SIG-M5 (cell line): ENCODE measurements at places on chromosomes 2 and 18.

- DNase-seq, result no peak
Measured at GRCh38 chr2:1156059-1156458, 205.4 kb downstream of the SNTG2 start.

DNA sequence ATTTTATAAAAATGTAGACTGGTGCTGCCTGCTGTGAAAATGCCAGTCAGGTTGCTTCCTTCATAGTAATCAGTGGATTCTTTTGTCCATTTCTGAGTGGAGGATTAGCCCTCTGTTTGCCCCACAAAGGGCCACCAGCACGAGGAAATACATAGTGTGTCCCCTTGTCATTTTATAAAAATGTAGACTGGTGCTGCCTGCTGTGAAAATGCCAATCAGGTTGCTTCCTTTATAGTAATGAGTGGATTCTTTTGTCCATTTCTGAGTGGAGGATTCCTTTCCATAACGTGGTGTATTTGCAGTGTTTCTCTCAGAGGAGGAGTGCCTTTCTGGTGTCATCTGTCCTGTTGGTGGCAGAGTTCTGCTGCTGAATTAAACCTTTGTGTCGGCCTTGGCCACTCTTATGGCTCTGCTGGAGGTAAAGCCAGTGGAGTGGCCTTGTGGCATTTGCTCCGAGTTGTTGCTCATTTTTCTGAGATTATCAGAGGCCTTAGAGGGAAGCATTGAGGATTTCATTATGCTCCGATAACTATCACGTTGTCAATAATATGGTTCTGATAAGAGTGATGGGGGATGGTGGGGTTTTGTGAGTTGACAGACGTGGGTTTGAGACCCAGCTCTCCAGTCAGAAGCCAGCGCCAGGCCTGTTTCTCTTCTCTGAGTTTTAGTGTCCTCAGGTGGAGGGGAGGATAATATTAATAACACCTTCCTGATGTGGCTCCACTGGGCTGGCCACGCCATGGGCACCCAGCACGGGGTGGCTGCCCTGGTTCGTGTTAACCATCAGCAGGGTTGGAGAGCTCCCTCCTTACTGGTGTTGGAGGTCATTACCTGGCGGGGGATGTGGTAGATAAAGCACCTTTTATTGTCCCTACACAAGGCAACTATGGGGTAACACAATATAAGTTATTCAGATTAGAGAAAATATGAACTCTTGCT, 96.6 kb downstream of the NEDD4L start:
- no peak for DNase-seq

GRCh38 chr2:191664823-191665677, 12.9 kb upstream of the NABP1 start:
- no peak for DNase-seq

- no peak for DNase-seq
Measured at GRCh38 chr2:157364257-157364974, 38.8 kb upstream of the ERMN start.

- no peak for DNase-seq
Measured at GRCh38 chr2:236971131-236971821, 114.4 kb upstream of the COPS8 start.

GRCh38 chr2:112692918-112693317, 27.9 kb upstream of the NT5DC4 start:
- no peak for DNase-seq

- no peak for DNase-seq
Measured at GRCh38 chr2:84456156-84456555, 2.9 kb downstream of the SUCLG1 start.

- no peak for DNase-seq
Measured at GRCh38 chr2:219272995-219273394, 6.2 kb upstream of the DNAJB2 start.
